ENCODE measurements at places on chromosomes 3 and 15. TPM values are rescaled to one million over a fixed set of nuclear protein-coding genes. Genes with fewer than 3 reads are reported as not detected.

- no peaks in the 10 kb centered on the region for H3K27me3 ChIP-seq
- no peak overlapping the region for H3K27ac ChIP-seq
- no peak overlapping the region for H3K4me3 ChIP-seq
- no peak for DNase-seq
Observed at GRCh38 chr15:72060687-72061250, 57.2 kb downstream of the MYO9A start.

GRCh38 chr3:29922992-29923746, 642.3 kb downstream of the RBMS3 start:
- DNase-seq: no peak
- no peaks in the 10 kb centered on the region for H3K4me1 ChIP-seq
- no peak overlapping the region for H3K4me3 ChIP-seq
- H3K27ac ChIP-seq: no peak overlapping the region
- H3K27me3 ChIP-seq: no peaks in the 10 kb centered on the region

The CELF6 gene
- polyA plus RNA-seq: 0.20 TPM

The CNTN3 gene
- not detected for polyA plus RNA-seq

GRCh38 chr3:156488767-156489166, 66.2 kb downstream of the SSR3 start:
- H3K4me3 ChIP-seq: no peak overlapping the region
- DNase-seq: no peak
- peaks cover 15% of the 10 kb centered on the region for H3K4me1 ChIP-seq
- no peaks in the 10 kb centered on the region for H3K36me3 ChIP-seq
- H3K27me3 ChIP-seq: no peaks in the 10 kb centered on the region
- no peak overlapping the region for H3K27ac ChIP-seq

The ATP8B4 gene
- polyA plus RNA-seq: not detected
